B cell (primary cell): ENCODE measurements at places on chromosomes 4 and X. TPM values are rescaled to one million over a fixed set of nuclear protein-coding genes. Genes with fewer than 3 reads are reported as not detected.

Gene DCTD
- total RNA-seq = 66.0 and 75.8 TPM in 2 replicates

GRCh38 chr4:72994670-72995069 lies 74.8 kb downstream of the COX18 start:
- H3K4me3 ChIP-seq = no peak overlapping the region
- H3K36me3 ChIP-seq = no peaks in the 10 kb centered on the region
- no peak for DNase-seq
- no peaks in the 10 kb centered on the region for H3K27me3 ChIP-seq
- no peaks in the 10 kb centered on the region for H3K4me1 ChIP-seq

- H3K36me3 ChIP-seq = no peaks in the 10 kb centered on the region
- H3K27ac ChIP-seq = no peak overlapping the region
- H3K27me3 ChIP-seq = no peaks in the 10 kb centered on the region
- H3K4me3 ChIP-seq = no peak overlapping the region
- no peaks in the 10 kb centered on the region for H3K4me1 ChIP-seq
These were observed 412.0 kb upstream of the ATOH1 start for GRCh38 chr4:93416344-93417128.

DNA sequence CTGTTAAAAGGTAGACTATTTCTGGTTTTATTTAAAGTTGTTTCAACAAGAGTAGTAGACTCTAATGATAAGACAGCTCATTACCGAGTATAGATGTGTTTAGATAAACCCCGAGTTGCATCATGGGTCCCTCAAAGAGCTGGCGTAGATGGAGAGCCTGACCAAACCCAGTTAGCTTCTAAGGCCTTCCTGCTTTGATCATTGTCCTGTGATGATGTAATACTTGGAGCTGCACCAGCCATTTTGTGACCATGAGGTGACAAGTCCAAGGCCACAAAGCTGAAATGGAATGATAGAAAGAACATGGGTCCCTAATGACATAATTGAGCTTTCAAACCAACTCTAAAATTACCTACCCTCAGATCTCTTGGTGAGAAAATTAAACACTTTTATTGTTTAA lies 66.6 kb upstream of the TAB3 start:
- no peak overlapping the region for H3K27ac ChIP-seq
- H3K4me1 ChIP-seq = no peaks in the 10 kb centered on the region
- no peak for DNase-seq
- H3K27me3 ChIP-seq = no peaks in the 10 kb centered on the region
- no peaks in the 10 kb centered on the region for H3K36me3 ChIP-seq

Gene ATP8A1
- 51.8 and 54.3 TPM in 2 replicates for total RNA-seq

- no peak for DNase-seq
- no peaks in the 10 kb centered on the region for H3K36me3 ChIP-seq
- no peak overlapping the region for H3K4me3 ChIP-seq
- H3K27me3 ChIP-seq = no peaks in the 10 kb centered on the region
These were observed 9.2 kb upstream of the JADE1 start for GRCh38 chr4:128800284-128800683.

DNA sequence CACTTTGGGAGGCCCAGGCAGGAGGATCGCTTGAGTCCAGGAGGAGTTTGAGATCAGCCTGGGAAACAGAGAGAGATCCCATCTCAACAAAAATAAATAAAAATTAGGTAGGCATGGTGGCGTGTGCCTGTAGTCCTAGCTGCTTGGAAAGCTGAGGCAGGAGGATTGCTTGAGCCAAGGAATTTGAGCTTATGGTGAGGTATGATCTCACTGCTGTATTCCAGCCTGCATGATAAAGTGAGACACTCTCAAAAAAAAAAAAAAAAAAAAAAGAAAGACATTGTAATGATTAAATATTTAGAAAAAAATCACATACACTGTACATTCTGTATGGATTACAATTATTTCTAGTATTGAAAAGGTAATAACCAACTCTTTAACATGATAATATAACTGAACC lies 87.1 kb downstream of the SLIT2 start:
- no peak overlapping the region for H3K27ac ChIP-seq
- no peaks in the 10 kb centered on the region for H3K4me1 ChIP-seq
- no peaks in the 10 kb centered on the region for H3K36me3 ChIP-seq
- DNase-seq = no peak

- no peak overlapping the region for H3K4me3 ChIP-seq
- H3K27me3 ChIP-seq = no peaks in the 10 kb centered on the region
- no peaks in the 10 kb centered on the region for H3K36me3 ChIP-seq
- no peak overlapping the region for H3K27ac ChIP-seq
These were observed 180.9 kb upstream of the NUDT10 start for GRCh38 chrX:51151734-51152133.

DNA sequence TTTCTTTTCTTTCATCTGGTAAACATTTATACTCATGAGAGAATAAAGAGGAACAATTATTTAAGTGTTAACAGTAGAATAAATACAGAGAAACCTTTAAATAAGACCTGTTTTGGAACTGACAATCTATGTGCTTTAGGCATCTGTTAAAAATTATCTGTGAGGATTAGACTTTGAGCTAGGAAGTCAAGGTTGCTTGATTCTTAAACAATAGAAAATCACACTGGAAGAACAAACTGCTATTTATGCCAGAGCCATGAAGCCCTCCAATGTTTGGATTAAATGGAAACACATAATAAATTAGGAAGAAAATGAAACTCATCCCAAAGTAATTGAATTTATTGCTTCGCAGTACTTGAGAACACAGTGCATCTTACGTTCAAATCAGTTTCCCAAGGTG lies 207.2 kb upstream of the NPY2R start:
- no peaks in the 10 kb centered on the region for H3K4me1 ChIP-seq
- DNase-seq = no peak
- no peak overlapping the region for H3K4me3 ChIP-seq
- no peaks in the 10 kb centered on the region for H3K27me3 ChIP-seq
- no peak overlapping the region for H3K27ac ChIP-seq
- no peaks in the 10 kb centered on the region for H3K36me3 ChIP-seq

Gene TBC1D14
- total RNA-seq = 42.0 and 44.1 TPM in 2 replicates

GRCh38 chrX:17373337-17373736 lies 1.7 kb upstream of the NHS start:
- H3K4me3 ChIP-seq = no peak overlapping the region
- DNase-seq = no peak
- no peak overlapping the region for H3K27ac ChIP-seq
- H3K27me3 ChIP-seq = no peaks in the 10 kb centered on the region
- H3K36me3 ChIP-seq = no peaks in the 10 kb centered on the region
- H3K4me1 ChIP-seq = no peaks in the 10 kb centered on the region
